ENCODE measurements at places on chromosomes 13 and 19.

GRCh38 chr13:95020298-95020987 is 280.8 kb downstream of the ABCC4 start:
- no peak for DNase-seq

DNA sequence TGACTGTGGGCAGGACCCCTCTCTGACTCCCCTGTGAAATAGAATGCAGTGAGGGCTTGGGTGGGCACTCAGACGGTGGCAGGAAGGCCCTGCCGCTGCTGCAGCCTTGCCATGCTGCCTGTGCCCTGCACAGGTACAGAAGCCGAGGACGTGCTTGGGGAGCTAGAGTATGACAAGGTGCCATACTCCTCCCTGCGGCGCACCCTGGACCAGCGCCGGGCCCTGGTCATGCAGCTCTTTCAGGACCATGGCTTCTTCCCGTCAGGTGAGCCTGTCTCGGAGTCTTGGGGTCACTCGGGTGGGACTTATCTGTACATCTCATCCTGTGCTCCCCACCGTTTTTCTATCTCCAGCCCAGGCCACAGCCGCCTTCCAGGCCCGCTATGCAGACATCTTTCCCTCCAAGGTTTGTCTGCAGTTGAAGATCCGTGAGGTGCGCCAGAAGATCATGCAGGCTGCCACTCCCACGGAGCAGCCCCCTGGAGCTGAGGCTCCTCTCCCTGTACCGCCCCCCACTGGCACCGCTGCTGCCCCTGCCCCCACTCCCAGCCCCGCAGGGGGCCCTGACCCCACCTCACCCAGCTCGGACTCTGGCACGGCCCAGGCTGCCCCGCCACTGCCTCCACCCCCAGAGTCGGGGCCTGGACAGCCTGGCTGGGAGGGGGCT is 7.3 kb upstream of the PRR19 start:
- no peak for DNase-seq

GRCh38 chr13:113840541-113841352 is 23.1 kb downstream of the GAS6 start:
- no peak for DNase-seq

DNA sequence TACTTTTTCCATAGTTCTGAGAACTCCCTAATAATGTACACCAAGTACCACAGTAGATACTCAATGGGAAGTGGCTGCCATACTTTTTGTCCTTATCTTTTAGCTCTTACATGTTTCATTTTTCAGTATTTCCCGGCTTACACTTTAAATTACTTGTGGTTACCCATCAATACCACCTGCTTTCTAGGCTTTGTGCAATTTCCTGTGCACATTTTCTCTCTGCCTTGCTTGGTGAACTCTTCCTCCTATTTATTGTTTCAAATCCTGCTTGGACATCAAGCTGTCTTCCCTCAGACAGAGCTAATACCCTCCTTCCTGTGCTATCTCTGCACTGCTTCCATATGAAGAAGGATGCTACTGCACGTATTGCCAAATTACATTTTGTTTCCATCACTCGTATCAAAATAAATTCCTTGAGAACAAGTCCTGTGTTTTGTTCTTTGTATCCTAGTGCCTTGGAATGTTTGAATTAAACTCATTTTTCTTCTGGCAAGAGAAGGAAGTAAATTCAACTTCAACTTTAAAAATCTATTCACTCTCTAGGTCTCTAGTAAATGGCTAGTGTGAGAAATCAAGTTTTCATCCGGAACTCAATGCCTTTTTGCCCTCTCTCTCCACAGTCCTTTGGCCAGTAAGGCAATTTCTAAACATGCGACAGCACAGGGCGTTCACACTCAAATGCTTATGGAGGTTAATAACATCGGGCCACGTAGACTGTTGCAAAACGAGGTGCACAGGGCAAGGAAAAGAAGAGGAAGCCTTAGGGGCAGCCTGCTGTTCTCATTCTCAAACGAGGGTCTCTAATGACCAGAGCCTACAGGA is 5.6 kb downstream of the ZAR1L start:
- DNase-seq: no peak

GRCh38 chr19:1904860-1905109 is 414 bp upstream of the ADAT3 start:
- no peak for DNase-seq

GRCh38 chr19:37593996-37594303 is 642 bp downstream of the ZNF571 start:
- DNase-seq: no peak

DNA sequence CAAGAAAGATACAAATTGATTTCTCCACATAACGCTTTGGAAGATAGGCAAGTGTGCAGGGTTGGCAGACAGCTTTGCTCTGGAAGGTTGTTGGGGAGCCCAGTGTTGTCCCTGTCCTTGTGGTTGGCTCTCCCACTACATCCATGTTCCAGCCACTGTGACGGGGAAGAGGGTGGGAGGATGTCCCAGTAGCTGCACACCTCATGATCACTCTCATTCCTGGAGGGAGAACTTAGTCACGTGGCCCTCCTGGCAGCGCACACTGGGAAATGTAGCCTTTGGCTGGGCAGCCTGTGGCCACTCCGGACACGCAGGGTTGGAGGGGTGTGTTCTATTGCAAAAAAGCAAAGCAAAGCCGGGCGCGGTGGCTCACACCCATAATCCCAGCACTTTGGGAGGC is 9.9 kb downstream of the POLD1 start:
- no peak for DNase-seq

DNA sequence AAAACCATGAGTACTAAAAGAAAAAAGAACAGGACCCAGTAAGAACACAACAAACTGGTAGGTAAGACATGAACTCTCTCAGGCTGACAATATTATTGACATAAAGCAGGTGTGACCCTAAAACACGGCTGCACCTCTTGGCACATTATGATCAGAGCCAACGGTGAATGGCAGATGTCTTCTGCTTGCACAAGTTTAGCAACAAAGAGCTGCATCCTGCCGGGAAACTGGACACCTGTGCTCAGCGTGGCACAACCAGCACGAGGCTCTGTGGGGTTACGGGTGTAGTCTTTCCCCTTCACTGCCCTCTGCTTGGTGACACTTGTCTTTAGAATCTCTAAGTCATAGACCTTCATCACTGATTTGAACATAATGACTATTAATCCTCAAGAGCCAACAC is 97.9 kb downstream of the DOCK9 start:
- no peak for DNase-seq

- no peak for DNase-seq
Observed at GRCh38 chr19:55605637-55606470, at the start of gene ZNF865. Gene ZNF865 (plus strand): TSS chr19:55605647. CDS start chr19:55613619, 7,972 bp downstream.

GRCh38 chr13:98368019-98368418 is 190.9 kb upstream of the RNF113B start:
- DNase-seq: no peak

- no peak for DNase-seq
Observed at GRCh38 chr19:14437578-14438140, 4.6 kb downstream of the PKN1 start.

GRCh38 chr13:114105521-114106225 is 26.8 kb downstream of the RASA3 start:
- no peak for DNase-seq

- DNase-seq: no peak
Observed at GRCh38 chr19:45643927-45644771, 5.0 kb upstream of the EML2 start.

DNA sequence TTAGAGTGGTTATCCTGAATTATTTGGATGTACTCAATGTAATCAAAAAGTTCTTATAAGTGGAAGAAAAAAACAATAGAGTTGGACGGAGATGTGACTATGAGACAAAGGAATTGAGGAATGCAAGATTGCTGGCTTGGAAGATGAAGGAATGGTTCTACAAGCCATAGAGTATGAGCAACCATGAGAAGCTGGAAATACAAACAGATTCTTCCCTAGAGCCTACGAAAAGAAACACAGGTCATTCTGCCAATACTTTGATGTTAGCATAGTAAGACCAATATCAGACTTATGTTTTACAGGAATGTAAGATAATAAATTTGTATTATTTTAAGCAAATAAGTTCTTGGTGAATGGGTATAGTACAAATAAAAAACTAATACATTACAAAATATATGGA is 249.2 kb downstream of the DIAPH3 start:
- DNase-seq: no peak

- no peak for DNase-seq
Observed at GRCh38 chr13:54758795-54759194, 1730.2 kb downstream of the OLFM4 start.

GRCh38 chr13:35917942-35918645 is 213.1 kb downstream of the DCLK1 start:
- DNase-seq: no peak

DNA sequence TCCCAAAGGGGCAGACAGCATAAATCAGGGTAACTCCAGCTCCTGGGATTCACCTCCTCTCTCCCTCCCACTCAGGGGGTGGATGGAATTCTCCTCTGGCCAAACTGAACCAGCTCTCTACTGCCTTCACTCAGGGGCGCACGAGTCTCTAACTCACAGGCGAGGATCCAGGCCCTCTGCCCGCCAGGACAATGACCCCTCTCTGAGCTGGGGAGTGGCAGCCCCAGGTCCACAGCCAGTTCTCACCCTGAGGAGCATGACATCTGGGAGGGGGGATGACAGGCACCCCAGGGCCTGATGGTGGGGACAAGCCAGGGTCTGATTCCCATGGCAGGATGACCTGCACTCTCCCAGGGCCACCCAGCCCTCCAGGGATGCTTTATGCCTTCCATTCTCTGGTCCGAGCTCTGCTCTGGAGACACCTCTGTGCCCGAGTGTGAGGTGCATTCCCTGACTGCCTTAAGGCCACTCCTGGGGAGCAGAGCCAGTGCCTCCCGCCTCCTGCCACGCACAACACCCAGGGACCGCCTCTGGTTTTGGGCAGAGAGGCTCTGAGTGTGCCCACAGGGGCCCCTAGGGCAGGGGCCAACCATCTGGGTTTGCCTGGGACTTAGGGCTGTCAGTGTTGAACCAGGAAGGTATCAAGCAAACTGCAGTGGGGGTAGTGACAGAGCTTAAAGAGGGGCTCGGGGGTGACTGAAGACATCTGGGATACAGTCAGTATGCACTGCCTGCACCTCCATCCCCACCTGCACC is 66.2 kb downstream of the GNG7 start:
- no peak for DNase-seq

DNA sequence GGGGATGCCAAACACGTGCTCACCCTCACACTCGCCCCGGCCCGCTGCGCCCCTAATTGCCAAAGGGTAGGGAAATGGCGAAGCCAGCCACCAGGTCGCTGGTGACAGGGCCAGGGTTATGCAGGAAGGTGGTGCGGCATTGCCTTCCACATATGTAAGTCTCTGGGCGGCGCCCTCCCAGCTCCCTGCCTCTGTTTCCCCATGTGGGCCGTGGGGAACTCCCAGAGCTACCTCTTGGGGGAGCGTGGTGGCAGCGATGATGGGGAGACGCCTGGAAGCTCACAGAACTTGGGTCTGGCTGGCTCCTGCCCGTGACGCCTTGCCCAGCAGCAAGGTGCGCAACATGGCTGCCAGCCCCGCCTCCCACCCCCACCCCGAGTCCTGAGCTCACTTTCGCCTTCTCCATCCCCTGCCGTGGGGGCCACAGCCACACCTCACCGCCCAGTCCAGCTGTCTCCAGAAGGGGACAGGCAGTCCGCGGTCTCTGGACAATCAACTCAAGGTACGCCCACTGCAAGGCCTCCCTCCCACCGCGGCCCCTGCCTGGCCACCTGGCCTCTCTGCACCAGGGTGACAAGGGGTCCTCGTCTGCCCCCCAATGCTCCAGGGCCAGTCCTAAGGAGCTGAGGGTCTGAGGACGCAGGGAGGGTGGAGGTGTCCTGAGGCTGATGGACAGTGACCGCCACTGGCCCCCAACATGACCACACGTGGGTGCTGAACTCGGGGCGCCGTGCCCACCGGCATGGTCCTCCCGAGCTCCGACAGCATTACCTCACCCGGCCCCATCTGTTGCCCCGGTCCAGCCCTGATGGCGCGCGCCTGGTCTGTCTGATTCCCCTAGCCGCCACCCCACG is 6.6 kb downstream of the C19orf25 start:
- DNase-seq: no peak

GRCh38 chr19:2014731-2015607 is 545 bp downstream of the BTBD2 start:
- no peak for DNase-seq

DNA sequence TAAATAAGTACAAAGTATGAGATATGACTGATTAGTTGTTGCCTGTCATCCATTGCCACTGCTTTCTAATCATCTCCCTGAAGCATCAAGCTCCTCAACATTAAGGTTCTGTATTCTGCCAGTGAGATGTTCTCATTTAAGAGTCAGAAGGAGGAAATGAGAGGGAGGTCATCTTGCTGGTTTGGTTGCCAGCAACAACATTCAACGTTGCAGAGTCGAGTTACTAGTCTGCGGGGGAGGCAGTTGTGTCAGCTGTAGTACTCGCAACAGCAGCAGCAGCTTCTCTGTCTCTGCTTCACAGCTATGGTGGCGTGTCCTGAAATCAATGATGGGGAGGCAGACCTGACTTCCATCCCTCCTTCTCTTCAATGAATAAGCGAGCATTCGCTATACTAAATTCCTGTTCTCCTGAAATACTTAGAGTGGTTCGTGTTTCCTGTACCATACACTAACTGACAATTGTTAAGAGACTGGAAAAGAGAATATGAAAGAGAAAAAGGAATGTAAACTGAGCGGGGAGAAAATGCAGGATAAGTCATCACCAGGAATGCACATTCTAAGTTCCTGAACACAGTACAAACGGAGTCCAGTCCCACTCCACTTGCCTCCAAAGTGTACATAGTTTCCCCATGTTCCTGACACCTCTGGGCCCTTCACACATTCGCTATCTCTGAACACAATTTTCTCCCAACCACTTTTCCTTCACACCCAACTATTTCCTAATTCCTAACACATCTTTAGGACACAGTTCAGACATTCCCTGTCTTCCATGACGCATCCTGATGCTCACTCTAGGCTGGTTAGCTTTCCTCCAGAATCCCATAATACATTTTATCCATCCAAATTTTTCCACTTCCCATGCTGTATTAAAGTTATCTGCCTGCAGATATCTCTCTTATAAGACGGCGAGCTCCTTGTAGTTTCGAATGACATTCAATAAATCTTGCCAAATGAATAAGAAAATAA is 263.0 kb downstream of the KLF12 start:
- DNase-seq: no peak

GRCh38 chr13:27379694-27380641 is 44.5 kb upstream of the GTF3A start:
- no peak for DNase-seq

GRCh38 chr13:110108348-110109139 is 198.4 kb downstream of the COL4A1 start:
- DNase-seq: no peak

- DNase-seq: no peak
Observed at GRCh38 chr19:16308081-16308480, 16.5 kb upstream of the KLF2 start.

DNA sequence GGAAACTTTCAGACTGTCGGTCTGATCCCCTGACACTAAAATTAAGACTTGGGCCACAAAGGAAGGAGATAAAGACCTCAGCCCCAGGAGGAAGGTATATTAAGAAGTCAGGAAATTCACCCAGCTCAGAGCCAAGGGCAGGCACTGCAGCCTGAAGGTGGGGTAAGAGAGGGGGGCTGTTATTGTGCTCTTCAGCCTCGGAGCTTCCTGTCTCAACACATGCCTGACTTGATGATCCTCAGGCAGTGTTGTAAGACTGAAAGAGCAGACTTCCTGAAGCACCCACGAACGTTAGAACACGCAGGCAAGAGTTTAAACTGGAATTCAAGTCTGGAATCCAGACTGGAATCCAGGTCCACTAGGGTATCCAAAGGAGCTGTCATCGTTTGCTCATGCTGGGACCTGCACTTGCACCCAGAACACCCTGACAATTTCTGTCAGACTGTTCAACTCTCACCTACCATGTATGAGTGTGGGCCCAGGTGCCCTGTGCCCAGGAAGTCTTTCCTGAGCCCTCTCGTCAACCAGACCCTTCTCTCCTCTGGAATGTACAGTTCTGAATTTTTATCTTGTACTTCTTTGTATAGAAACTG is 10.7 kb upstream of the FLT1 start:
- no peak for DNase-seq
